ENCODE measurements at places on chromosomes 7 and 10. TPM values are rescaled to one million over a fixed set of nuclear protein-coding genes. Genes with fewer than 3 reads are reported as not detected.

DNA sequence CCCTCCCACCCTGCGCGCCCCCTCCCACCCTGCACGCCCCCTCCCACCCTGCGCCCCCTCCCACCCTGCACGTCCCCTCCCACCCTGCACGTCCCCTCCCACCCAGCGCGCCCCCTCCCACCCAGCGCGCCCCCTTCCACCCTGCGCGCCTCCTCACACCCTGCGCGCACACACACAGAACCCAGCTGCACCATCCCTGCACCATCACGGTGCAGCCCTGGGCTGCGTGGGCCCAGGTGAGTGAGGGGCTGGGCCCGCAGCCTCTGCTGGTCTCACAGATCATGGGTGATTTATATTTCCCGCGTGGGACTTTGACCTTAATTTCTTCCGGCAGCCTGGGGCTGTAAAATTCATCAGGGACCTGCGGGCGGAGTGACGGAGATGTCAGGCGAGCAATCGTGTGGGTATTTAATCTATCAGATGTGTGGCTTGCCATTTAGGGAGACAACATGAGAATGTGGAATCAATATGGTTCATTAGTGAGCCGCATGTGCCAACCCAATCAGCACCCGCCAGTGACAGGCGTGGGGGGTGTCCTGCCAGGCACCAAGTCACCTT, 57.7 kb downstream of the C10orf105 start:
- no peak for DNase-seq

GRCh38 chr7:8143151-8143874, 118.7 kb downstream of the ICA1 start:
- DNase-seq, result no peak

DNA sequence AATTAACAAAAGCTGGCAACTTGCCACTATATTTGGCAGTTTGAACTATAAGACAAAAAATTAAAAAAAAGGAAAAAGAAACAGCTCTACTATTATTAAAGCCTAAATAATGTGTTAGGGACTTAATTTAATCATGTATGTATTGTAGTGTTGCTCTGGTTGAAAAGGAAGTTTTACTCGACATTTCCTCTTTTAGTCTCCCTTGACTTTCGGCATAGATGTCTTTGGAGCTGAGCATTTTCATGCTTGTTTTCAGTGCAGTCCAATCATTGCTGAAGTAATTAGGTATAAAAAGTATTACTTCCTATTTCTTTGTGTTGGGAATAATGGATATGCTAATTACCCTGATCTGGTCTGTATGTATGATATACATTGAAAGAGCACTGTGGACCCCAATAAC, 216.8 kb upstream of the KLF6 start:
- no peak for DNase-seq

DNA sequence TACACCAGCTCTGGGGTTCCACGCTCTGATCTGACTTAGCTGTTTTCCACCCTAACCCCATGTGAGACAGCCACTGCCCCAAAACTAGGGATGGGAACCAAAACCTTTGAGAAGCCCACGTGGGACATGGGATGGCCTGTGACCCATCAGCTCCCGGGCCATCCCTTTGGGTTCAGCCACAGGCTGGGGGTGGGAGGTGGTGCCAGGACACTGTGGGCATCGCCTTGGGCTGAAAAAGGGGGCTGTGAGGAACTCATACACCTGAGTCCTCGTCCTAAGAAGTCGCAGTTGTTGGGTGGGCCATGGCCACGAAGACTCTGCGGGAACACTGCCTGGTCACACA, 379.1 kb downstream of the DNAJB6 start:
- no peak for DNase-seq

GRCh38 chr7:72492461-72493065, 80.4 kb upstream of the CALN1 start:
- no peak for DNase-seq

DNA sequence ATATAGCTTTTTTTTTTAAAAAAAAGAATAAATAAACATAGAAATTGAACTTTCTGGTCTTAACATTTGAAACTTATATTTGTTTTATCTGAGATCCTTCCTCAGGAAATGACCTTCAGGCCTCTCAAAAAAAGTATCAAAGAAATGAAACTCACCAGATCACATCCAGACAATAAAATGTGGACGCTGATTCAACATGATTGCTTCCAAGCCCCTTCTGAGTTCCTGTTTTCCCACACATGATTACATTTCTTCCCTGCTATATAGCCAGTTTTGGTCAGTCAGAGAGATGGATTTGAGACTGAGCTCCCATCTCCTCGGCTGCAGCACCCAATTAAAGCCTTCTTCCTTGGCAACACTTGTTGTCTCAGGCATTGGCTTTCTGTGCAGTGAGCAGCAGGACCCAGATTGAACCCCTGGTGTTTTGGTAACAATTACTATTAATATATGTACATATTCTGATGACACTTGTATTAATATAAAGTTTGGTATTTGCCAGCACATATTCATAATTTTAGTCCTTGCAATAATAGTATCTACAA, 21.8 kb upstream of the SVIL start:
- DNase-seq, result peak; percentile 84

DNA sequence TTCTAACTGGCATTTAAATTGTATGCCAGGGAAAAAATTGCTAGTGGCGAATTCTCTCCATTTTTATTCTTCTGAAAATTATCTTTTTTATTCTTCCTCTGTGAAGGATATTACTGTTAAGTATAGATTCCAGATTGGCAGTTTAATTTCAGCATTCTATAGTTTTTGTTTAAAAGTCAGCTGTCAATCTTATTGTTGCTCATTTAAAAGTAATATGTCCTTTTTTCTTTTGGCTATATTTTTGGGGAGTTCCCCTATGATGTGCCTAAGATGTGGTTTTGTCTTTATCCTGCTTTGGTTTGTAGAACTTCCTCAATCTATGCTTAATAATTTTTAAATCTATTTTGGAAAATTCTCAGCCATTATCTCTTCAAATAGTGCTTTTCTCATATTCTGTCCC, 135.9 kb downstream of the ARHGAP12 start:
- no peak for DNase-seq

Gene NPFFR1
- not detected for total RNA-seq

Gene SPDYE1
- total RNA-seq, result not detected

Gene ZNF248
- total RNA-seq, result 5.6 TPM

Gene THSD7A
- total RNA-seq, result 16.1 TPM

Gene SLC18A3
- not detected for total RNA-seq

Measured in lung microvascular endothelial cell (primary cell).